ENCODE measurements at places on chromosomes 13 and 19.

GRCh38 chr13:49098771-49099512, 121.2 kb upstream of the MLNR start:
- DNase-seq: no peak

DNA sequence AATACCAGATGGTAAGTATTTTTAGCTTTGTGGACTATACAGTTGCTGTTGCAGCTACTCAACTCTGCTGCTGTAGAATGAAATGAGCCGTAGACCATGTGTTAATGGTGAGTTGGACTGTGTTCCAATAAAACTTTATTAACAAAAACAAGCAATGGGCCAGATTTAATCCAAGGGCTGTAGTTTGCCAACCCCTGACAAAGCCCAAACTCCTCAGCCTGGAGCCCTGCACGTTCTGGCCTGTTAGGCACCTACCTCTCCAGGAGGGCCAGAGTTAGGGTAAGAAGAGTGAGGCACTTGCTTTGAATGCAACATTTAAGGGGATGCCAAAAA, 36.7 kb upstream of the CD33 start:
- no peak for DNase-seq

DNA sequence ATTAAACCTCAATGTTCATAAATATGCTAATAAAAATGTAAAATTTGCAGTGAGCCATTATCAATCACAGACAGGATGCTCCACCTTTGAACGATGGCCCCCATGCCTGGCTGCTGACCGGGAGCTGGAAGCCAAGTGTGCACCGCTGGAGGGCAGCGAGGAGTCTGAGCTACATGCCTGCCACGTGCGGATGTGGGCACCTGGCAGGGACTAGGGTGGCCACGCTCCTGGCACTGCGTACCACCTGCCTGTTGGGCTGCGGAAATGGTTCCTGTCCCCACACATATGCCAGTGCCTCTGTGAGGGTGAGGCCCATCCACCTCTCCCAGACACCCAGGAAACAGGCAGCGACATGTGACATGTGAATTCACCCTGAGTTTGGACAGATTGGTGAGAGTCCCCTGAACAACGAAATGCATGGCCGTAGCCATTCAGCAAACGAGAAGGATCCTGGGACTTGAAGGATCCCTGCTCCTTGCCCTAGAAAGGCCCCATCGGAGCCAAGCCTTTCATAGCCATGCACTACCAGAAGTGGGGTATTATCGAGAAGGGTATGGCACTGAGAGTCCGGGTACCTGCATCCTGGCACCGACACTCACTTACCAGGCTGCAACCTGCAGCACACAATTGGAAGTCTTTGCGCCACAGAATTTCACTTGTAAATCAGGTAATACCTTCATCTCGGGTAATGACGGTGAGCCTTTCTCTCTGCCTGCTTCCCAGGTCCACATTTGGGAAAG, 35.8 kb downstream of the TSHZ3 start:
- DNase-seq: no peak

- DNase-seq: no peak
These were observed 24.8 kb downstream of the UPF1 start for GRCh38 chr19:18856385-18857126.

DNA sequence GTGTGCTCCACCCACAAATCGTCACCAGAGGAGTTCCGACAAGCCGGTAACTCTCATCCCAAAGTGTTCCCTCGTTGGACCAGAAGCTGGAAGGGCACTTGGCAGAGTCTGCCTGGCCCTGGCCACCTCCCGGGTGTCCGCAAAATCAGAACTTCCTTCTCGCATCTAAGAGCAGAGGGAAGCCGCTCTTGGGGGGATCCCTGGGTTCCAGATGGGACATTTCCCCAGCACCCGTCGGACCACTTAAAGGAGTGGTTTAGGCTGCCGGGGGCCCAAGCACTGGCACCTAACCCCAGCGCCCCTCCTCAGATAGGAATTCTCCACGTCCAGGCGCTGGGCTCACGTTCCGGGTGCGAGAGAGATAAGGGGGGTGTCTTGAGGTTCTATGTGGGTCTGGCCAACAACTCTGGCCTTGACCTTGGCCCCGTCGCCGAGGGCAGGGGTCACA, 857 bp upstream of the MAP2K7 start:
- no peak for DNase-seq

DNA sequence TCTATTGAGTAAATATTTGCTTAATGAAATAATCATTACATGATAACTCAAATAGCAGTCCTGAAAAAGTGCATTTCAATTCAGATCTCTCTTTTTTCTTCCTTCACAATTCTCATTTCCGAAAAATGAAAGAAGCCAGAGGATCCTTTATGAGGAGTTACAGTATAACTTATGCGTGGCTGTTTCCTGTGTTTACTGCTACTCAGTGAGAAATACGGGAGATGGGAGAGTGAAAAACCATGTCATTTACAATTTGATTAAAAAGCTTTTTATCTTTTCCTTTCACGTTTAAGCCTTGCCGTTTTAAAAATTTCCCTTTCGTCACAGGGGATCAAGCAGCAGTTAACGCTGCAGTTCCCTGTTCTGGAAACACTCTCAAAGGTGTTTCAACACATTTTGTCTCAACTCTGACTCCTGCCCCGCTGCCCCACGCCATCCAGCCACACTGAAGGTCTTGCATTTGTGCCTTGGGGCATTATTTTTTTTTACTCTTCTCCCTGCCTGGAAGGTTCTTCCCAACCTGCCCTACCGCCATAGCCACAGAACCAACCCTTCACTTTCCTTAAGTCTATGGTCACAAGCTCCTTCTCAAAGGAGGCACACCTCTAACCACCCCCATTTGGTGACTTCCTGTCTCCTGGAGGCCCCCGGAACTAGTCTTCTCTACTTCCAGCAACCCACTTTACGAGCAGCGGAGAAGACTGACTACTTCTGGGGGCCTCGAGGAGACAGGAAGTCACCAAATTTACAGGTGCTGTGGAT, 17.0 kb downstream of the KL start:
- no peak for DNase-seq

DNA sequence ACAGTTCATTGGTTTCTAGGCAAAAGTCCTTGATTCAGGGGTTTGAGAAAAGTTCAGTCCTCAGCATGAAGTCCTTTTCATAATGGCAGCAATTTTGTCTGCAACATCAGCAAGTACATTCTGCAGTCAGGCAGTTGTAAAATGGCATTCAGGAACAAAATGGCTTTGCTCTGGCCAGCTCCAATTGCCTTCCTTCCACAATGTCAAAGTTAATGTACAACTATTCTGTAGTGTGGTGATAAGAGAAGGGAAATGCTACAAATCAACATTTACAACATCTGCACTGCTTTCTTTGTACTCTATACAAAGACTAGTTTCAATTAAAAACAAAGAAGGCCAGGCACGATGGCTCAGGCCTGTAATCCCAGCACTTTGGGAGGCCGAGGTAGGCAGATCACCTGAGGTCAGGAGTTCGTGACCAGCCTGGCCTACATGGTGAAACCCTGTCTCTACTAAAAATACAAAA, 1.8 kb upstream of the NEK3 start:
- DNase-seq: no peak

GRCh38 chr13:40401911-40402776, 264.3 kb downstream of the FOXO1 start:
- no peak for DNase-seq

DNA sequence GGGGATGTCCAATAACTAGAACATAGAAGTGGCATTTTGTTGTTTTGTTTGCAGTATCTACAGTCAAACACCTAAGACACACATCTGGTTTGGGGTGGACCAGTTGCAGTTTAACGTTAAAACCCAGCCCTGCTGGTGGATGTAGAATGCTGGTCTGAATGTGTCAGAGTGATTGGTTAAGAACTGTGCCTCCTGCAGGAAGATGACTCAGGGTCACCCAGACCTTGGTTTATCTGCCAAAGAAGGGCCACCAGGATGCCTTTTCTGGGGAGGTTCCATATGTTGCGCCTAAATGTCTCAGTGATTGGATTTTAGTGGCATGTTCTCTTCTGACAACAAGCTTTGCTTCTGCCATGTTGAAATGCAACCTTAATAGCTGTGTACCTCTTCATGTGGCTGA, 23.1 kb downstream of the ZNF536 start:
- DNase-seq: no peak

GRCh38 chr19:782878-783668, 14.2 kb upstream of the PTBP1 start:
- no peak for DNase-seq

Measured in activated T-cell treated with anti-CD3 and anti-CD28 coated beads for 1 hour (primary cell).